ENCODE measurements at places on chromosomes 6 and 20. TPM values are rescaled to one million over a fixed set of nuclear protein-coding genes. Genes with fewer than 3 reads are reported as not detected.

FOXF2 gene
- not detected for total RNA-seq

TEAD3 gene
- total RNA-seq = 1.5 TPM

C4A gene
- total RNA-seq = 4.1 TPM

HLA-DRA gene
- total RNA-seq = 1.9 TPM
